ENCODE measurements at places on chromosomes 16 and 17. TPM values are rescaled to one million over a fixed set of nuclear protein-coding genes. Genes with fewer than 3 reads are reported as not detected.

The DPEP3 gene
- polyA plus RNA-seq = 61.0 TPM

The MEOX1 gene
- polyA plus RNA-seq = 6.1 TPM

The MPP3 gene
- 5.9 TPM for polyA plus RNA-seq

The COX6A2 gene
- 14.9 TPM for polyA plus RNA-seq

DNA sequence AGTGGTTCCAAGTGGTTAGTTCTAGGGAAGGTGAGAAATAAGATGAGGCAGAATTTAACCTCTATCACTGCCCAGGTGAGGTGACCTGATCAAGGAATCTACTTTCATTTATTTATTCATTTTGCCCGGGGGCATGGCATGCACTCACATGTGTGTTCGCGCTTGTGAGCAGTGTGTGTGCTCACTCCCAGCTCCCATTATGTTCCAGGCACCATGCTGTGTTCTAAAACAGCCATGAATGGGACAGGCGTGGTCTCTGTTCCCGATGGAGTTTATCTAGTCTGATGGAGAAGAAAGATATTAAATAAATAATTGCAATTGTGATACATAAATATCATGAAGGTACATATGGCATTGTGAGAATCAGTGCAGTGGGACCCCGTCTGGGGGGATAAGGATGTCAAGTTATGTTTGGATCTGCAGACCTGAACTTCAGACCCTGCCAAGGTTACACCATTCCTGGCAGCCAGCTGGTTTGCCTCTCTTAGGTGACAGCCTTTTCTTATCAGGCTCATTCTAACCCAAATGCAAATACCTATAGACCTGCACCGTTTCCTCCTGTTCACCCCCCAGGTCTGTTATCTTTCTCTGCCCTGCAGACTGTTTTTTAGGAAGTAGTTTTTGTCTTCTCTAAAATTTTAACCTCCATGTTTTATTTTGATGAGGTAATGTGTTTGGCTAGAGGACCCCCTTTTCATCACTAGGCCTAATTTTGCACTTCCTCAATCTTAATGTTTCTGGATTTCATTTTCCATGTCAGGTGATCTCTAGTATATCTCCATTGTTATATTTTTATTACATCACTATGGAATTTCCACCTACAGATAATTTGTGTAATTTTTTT is 11.8 kb downstream of the CYB5B start:
- no peak overlapping the region for H3K4me3 ChIP-seq
- no peak overlapping the region for H3K27ac ChIP-seq
- DNase-seq = no peak
- H3K4me1 ChIP-seq = no peaks in the 10 kb centered on the region
- no peaks in the 10 kb centered on the region for H3K36me3 ChIP-seq

DNA sequence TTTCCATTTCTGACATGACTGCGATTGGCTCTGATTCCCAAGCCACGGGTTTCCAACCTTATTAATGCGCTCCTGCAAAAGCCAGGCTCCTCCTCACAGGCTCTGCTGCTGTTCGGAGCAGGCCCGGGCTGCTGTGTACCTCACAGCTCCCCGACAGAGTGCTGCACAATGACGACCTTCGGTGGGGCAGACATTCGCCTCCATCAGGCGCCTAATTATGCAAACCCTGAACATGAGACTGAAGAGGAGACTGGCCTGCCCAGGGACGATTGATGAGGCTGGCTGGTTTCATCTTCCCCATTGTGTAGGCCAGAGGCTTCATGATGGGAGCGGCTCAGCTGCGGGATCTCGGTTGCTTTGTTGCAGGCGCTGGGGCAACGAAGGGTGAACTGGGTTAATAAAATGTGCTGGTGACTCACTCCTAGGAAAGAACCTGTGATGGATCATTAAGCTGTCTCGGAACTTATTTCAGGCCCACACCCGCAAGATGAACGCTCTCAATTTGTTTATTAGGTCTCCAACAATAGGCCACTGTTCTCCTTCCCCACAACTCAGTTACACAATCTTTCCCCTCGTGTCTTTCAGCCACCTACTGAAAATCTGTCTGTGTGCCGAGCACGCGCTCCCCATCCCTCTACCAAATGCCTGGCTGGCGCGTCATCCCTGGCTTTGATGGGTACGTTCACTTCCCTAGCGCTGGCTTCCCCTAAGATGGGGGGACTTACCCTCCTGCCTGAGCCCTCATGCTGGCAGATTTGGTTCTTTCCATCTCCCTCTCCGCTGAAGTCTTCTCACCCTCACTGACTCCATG is 27.2 kb upstream of the TOB1 start:
- no peak overlapping the region for H3K27ac ChIP-seq
- H3K4me3 ChIP-seq = no peak overlapping the region
- DNase-seq = no peak
- H3K27me3 ChIP-seq = no peaks in the 10 kb centered on the region
- H3K4me1 ChIP-seq = no peaks in the 10 kb centered on the region

- no peak overlapping the region for H3K27ac ChIP-seq
- DNase-seq = peak; percentile 74
- no peak overlapping the region for H3K4me3 ChIP-seq
- H3K27me3 ChIP-seq = no peaks in the 10 kb centered on the region
- H3K36me3 ChIP-seq = no peaks in the 10 kb centered on the region
Observed at GRCh38 chr17:16456742-16457316, 35.2 kb downstream of the LRRC75A start.

DNA sequence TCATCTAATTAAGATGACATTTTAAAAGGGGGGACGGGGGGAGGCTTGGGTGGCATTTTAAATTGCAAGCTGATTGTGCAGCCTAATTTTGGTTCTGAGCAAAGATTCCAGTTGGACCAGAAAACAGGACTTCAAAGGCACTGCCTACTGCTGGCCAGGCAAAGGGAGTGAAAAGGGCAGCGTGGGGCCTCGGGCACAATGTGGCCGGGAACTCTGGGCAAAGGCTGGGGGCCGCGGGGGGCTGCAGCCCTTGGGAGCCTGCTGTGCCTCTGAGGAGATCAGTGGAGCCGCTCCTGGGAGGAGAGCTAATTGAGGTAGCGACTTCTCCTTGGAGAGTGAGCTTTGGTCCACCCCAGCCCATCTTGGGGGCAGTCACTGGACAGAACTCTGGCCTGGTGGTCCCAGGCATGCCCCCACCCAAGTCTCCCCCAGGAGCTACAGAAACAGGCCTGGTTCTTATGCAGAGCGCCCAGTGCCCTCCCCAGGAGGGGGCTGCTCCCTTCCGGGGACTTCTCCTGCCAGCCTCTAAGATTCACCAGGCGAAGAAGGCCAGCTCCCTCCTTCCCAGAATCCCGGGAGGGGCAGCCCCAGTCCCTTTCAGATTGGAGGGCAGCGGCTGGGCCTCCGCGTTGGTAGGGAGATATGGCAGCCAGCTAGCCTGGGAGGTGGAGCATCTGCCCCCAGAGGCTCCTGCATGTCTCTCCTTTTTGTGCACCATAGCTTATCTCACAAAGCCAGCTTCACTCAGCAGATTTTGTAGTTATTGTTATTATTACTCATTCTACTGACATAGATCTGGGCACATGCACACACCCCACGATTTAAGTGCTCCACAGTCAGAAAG is 115.6 kb downstream of the GNAO1 start:
- DNase-seq = no peak
- no peak overlapping the region for H3K4me3 ChIP-seq
- H3K27me3 ChIP-seq = no peaks in the 10 kb centered on the region
- no peak overlapping the region for H3K27ac ChIP-seq
- H3K36me3 ChIP-seq = no peaks in the 10 kb centered on the region

DNA sequence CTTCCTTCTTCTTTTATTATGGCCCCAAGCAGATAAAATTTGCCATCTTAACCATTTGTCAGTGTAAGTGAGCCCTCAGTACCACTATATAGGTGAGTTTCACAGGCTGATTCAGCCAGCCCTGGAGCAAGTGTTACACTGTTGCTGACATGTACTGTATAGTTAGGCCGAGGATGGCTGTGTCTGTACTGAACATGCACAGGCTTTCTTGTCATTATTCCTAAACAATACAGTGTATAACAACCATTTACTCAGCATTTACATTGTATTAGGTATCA is 53.7 kb downstream of the AMFR start:
- H3K27me3 ChIP-seq = no peaks in the 10 kb centered on the region
- no peaks in the 10 kb centered on the region for H3K36me3 ChIP-seq
- peak overlapping the region; percentile 64 for H3K27ac ChIP-seq
- DNase-seq = no peak
- no peak overlapping the region for H3K4me3 ChIP-seq
- H3K4me1 ChIP-seq = peaks cover 22% of the 10 kb centered on the region

DNA sequence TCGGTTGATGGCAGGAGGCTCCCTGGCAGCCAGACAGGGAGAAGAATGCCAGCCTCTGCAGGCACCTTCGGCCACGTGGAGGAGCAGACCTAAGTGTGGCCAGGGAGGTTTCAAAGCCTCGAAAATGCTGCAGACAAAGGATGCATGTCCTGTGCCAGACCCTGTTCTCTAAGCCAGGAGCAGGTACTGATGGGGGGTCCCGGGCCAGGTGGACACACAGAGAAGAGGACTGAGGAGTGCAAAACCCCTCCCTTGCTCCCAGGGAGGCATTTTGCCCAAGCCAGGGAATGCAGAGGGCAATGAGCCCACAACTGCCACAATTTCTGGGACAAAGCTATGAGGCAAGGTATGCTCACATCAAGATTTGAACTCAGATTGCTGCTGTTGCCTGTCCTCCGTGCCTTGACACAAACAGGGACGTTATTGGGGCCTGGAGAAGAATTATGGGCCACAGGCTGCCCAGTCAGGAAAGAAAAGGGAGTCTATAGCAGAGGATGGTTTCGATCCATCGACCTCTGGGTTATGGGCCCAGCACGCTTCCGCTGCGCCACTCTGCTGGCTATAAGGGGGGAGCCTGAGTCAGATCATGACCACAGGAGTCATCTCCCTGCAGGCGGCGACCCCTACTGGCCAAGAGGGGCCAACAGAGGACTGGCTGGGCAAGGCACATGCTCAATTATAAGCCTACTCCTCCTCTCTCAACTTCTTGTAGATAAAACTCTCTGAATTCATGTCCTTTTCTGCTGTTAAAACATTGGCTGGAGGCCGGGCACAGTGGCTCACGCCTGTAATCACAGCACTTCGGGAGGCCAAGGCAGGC is 25.1 kb upstream of the FOXK2 start:
- no peaks in the 10 kb centered on the region for H3K27me3 ChIP-seq
- peaks cover 3% of the 10 kb centered on the region for H3K4me1 ChIP-seq
- H3K4me3 ChIP-seq = no peak overlapping the region

DNA sequence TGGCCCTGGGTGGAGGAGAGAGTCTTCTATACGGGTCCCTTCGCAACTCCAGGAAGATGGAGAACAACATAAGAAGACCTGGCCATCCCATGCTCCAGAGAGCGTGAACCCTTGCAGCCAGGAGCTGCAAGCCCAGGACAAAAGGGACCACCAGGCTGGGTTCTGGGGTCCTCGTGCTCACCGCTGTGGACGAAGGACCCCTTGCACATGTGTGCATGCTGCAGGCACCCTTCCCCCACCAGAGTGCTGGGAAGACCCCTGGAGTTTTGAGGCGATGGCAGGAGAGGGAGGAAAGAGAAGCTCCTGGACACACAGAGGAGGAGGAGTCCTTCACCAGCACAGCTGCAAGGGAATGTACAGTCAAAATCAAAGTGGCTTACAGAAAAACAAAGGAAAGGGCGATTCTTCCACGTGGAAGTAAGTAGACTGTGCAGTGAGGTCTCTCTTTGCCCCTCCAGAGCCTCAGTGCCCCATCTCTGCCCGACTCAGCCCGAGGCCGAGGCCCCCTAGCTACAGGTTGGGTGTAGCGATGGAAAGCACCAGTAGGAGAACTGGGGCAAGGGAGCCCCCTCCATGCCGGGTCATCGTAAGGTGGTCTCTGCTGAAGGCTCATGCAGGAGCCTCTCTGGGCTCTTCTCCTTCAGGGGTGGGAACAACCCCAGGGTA is 51.3 kb downstream of the PIMREG start:
- DNase-seq = no peak
- no peaks in the 10 kb centered on the region for H3K27me3 ChIP-seq
- no peak overlapping the region for H3K4me3 ChIP-seq
- no peak overlapping the region for H3K27ac ChIP-seq
- H3K36me3 ChIP-seq = no peaks in the 10 kb centered on the region

GRCh38 chr16:79164388-79164995 is 436.0 kb downstream of the MAF start:
- H3K27ac ChIP-seq = no peak overlapping the region
- peaks cover 9% of the 10 kb centered on the region for H3K4me1 ChIP-seq
- no peaks in the 10 kb centered on the region for H3K27me3 ChIP-seq
- no peak overlapping the region for H3K4me3 ChIP-seq

DNA sequence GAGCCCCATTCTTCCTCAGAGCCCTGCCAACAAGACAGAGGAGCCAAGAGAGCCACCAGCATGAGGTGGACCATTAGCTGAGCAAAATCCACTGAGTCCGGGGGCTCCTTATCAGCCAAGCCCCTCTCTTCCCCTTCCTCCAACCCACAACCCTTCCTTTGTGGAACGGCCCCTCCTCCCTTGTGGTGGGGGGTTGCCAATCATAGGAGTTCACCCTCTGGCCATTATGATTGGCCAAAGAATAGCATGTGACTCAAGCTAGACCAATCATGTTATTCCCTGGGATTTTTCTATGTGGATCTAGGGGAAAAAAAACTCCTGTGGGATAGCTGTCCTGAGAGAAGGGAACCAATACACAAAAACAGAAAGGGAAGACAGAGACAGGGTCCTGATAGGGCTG is 120.5 kb downstream of the C16orf95 start:
- no peak overlapping the region for H3K27ac ChIP-seq
- H3K4me1 ChIP-seq = peaks cover 5% of the 10 kb centered on the region
- no peak for DNase-seq
- H3K4me3 ChIP-seq = no peak overlapping the region

- H3K4me3 ChIP-seq = no peak overlapping the region
- H3K27ac ChIP-seq = no peak overlapping the region
- no peak for DNase-seq
- H3K36me3 ChIP-seq = no peaks in the 10 kb centered on the region
Observed at GRCh38 chr17:77821114-77821513, 137.4 kb upstream of the TNRC6C start.

DNA sequence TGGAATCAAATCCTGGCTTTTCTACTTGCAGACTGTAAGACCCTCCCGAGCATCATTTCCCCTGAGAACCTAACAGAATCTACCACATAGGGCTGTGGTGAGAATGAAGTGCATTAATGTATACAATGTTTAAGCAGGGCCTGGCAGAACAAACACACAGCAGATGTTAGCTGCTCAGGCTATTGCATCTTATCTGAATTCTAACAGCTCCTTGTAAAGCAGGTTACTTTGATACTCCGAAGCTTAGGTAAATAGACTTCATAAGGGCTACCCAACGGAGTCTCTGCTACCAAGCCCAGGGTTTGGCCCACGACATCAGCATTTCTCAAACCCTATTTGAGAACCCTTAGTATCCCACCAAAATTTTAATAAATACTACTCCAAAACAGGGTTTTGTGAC is 24.4 kb upstream of the NOS2 start:
- no peak overlapping the region for H3K4me3 ChIP-seq
- no peak overlapping the region for H3K27ac ChIP-seq
- no peaks in the 10 kb centered on the region for H3K4me1 ChIP-seq
- H3K27me3 ChIP-seq = no peaks in the 10 kb centered on the region
- H3K36me3 ChIP-seq = no peaks in the 10 kb centered on the region

- peak within 1 kb of the TSS; percentile 82 for H3K27ac ChIP-seq
- H3K36me3 ChIP-seq = no peaks in the 10 kb centered on the region
- H3K4me1 ChIP-seq = peaks cover 41% of the 10 kb centered on the region
- DNase-seq = peak; percentile 67
- peak within 1 kb of the TSS; percentile 85 for H3K4me3 ChIP-seq
Observed at GRCh38 chr16:381789-382717, at the start of gene PGAP6. Gene PGAP6 (minus strand): TSS chr16:381978. CDS start chr16:381821, 157 bp downstream.

- no peak for DNase-seq
- H3K4me1 ChIP-seq = no peaks in the 10 kb centered on the region
- H3K27ac ChIP-seq = no peak overlapping the region
- no peaks in the 10 kb centered on the region for H3K27me3 ChIP-seq
- no peak overlapping the region for H3K4me3 ChIP-seq
- no peaks in the 10 kb centered on the region for H3K36me3 ChIP-seq
Observed at GRCh38 chr17:36578671-36579070, 13.0 kb upstream of the DHRS11 start.

Measured in testis (tissue), 5 donors.